ENCODE measurements at places on chromosomes 3 and 15. TPM values are rescaled to one million over a fixed set of nuclear protein-coding genes. Genes with fewer than 3 reads are reported as not detected.

GRCh38 chr3:88307666-88308065 is 157.9 kb downstream of the C3orf38 start:
- no peak for DNase-seq

DNA sequence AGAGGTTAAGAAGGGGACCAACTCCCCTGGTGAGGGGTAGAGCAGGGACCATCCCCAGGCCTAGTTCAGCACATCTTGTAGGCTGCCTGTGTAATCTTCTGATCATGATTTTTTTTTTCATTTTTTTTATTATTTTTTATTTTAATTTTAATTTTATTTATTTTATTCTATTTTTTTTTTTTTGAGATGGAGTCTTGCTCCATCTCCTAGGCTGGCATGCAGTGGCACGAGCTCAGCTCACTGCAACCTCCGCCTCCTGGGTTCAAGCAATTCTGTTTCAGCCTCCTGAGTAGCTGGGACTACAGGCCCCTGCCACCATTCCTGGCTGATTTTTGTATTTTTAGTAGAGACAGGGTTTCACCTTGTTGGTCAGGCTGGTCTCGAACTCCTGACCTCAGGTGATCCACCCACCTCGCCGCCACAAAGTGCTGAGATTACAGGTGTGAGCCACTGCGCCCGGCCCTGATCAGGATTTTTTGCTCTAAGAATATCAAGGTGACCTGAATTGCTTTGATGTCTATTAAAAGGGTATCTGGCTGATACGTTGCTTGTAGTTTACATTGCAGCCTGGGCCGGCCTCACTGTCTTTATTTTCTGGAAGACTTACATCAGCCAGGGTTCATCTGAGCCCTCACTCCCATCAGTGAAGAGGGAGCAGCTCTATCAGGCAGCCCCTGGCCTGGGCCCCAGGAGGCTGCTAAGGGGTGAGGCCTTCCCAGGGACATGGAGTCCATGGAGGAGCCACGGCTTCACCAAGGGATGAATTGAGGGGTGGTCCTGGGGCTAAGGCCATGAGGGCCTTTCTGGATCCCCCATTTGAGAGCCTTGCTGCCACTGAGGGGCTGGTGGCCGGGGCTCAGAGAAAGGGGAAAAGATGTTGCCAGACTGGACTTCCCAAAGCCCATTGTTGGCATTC is 10.7 kb downstream of the SYNM start:
- DNase-seq: no peak

The CPB1 gene
- total RNA-seq: not detected

GRCh38 chr3:195186041-195186709 is 84.8 kb downstream of the XXYLT1 start:
- DNase-seq: no peak

The SLC28A1 gene
- total RNA-seq: not detected

The CFAP161 gene
- total RNA-seq: not detected

GRCh38 chr3:159857840-159858239 is 130.8 kb upstream of the IL12A start:
- DNase-seq: no peak

DNA sequence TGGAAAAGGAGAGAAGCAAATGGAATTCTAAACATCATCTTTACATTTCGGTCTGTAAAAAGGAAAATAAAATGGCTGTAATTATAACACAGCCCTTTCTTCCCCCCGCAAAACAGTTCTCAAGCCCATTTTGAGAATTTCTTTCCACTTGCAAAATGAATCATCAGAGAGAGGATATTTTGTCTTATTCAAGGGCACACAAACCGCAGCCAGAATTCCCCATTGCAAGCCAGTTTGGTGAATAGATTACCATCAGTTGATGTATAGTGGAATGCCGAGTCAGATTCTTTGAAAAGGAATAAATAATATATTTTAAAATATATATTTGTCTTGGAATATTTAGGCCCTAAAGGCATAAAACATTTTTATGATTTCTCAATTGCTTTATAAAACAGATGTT is 420.4 kb upstream of the SEMA6D start:
- no peak for DNase-seq

DNA sequence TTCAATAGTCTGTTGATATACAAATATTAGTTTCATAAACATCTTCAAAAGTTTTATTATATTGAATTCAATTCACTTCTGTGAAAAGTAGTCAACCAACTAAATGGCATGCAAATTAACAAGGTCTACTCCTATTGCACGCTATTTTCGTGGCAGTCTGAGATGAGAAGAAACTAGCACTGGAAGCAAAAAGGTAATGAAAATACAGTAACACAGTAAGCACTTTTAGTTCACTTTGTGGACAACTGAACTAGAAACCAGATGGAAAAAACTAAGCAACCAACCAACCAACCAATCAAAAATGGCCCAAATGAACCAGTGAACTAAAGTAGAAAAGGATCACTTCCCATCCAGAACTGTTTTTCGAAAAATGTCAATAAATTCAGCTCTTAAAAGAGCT is 55.7 kb upstream of the ACTC1 start:
- no peak for DNase-seq

The UCN2 gene
- total RNA-seq: not detected

The C15orf62 gene
- total RNA-seq: 1.0 TPM

DNA sequence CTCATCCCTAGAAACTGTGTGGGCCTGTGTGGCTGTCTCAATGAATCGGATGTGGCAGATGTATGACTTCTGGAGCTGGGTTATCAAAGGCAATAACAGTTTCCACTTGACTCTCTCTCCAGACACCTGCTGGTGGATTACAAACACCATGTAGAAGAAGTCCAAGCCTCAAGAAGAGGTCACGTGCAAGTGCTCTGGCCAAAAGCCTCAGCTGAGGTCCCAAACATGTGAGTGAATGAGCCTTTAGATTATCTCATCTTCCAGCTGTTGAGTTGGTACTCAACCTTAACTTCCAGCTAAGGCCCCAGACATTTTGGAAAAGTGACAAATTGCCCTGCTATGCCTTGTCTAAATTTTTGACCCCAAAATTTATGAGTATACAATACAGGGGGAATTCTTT is 42.7 kb upstream of the IL12A start:
- no peak for DNase-seq

DNA sequence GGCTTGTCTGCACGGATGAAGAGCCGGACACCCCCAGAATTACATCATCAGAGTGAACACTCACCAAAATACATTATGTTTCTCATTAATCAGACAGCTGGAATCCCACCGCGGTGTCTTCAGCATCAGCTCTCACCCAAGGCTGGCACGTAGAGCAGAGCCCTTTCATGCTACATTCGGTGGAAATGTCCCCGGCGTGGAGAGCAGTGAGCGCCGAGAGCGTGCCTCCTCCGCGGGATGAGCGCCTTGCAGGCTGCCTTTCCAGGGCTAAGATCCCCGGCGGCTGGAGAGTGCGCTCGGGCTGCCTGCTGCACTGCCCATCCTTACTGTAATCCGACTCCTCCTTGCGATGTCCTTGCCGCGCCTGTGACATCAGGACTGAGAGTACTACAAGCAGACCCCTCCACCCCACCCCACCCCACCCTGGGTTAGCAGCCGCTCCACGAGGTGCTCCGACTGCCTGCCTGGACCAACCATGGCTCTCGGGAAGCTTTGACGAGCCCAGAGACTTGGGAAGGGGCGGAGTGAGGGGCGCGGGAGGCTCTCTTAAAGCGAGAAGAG is at the start of gene ZNF385D:
ZNF385D (minus strand) TSS at position 380 of the 561 bp plus-strand sequence; CDS start at position 86, 294 bp downstream.
- DNase-seq: no peak

DNA sequence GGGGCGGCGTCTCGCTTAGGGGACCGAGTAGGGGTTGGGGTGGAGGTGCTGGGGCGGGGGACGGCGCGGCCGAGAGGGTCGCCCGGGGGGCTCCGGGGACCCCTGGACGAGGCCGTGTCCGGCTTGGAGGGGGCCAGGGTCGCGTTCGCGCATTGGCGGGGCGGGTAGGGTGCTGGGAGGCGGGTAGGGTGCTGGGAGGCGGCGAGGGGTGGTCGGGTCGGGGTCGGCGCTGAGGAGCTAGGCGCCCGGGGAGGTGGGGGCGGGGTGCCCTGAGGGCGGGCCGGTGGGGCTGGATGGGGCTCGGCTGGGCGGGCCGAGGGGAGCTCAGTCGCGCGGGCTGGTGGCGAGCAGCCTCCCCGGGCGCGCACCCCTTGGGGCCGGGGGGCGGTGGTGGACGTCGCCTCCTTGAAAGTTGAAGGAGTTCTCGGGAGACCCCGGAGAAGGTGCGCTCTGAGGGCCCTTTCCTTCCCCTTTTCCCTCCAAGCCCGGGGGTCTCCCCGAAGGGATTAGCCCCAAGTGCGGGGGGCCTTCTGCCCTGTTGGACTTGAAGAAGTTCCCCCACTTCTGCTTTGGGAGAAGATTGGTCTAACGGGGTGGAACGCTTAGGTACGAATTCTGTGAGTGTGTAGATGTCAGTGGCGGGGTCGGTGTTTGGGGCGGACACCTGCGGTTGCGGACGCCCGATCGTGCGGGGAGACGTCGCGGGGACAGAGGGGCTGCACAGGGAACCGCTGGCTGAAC is 543 bp downstream of the MEF2A start:
- peak; percentile 25 for DNase-seq

DNA sequence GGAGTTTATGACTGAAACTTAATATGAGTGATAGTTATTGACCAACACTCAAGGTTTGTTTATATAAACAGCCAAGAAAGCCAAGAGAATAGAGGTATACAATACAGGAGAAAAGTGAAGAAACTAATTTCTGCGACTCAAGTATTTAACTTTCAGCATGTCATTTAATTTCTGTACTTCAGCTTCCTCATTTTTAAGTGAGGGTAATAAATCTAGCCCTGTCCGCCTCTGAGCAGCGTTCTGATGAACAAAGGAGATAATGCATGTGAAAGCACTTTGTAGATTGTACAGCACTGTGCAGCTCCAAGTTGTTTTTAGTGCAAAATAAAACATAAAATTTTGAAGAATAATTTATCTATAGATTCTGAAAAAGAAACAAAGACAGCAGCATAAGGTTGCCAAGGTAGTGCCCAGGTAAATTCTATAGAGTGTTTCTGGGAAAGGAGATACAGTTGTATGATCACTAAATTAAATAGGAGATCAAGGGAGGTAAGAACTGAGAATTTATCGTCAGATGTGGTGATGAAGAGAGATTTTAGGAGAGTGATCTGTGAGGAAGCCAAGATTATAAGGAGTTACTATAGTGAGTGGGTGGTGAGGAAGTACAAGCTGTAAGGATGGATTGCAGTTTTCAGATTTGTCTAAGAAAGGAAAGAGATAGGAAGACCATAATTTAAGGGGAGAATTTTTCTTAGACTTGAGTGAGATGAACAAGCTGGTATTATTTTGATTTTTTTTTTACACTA is 71.3 kb downstream of the RASA2 start:
- DNase-seq: no peak

DNA sequence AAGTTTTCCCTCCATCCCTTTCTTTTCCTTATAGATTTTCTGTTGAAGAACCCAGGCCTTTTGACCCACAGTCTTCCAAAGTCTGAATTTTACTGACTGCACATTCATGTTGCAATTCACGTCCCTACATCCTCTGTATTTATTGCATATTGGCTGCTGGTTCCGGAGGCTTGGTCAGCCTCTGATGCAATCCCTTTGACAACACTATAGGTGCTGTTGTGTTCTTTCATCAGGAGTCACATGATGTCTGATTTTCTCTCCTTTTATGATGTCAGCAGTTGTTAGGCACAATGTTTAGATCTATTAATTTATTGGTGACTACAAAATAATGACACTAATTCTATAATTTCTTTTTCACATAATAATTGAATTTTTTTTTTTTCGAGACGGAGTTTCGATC is 8.7 kb downstream of the CYP1A1 start:
- no peak for DNase-seq

GRCh38 chr15:40762919-40763800 is 708 bp upstream of the GCHFR start:
- peak; percentile 47 for DNase-seq

GRCh38 chr3:41323467-41324155 is 124.3 kb downstream of the CTNNB1 start:
- no peak for DNase-seq

GRCh38 chr3:81484520-81484919 is 276.9 kb downstream of the GBE1 start:
- DNase-seq: no peak

DNA sequence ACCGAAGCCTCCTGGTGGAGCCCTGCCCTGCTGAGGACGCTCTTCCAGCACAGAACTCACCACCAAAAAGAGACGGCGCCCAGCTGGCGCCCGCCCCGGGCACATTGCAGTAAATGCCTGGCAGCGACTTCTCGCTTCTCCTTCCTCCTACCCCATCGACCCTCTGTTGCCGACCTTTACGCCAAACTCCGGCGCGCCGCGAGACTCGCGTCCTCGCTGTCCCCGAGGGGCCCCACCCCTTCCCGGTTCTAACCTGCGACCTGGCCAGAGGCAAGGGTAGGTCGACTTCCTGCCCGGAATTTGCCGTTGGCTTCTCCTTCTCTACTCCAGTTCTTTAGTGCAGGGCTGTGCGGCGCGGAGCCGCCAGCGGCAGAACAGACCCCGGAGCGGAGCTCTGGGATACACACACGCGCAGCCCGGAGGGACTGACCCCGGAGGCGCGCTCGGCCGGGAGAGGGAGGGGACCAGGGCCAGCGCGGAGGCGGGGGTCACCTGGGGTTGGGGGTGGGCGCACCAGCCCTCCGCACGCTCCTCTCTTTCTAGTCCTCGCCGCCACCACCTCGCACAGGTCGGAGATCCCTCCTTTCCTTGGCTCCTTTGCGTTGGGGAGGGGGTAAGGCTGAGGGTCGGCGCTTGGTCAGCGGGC is 226.6 kb upstream of the AZI2 start:
- no peak for DNase-seq

DNA sequence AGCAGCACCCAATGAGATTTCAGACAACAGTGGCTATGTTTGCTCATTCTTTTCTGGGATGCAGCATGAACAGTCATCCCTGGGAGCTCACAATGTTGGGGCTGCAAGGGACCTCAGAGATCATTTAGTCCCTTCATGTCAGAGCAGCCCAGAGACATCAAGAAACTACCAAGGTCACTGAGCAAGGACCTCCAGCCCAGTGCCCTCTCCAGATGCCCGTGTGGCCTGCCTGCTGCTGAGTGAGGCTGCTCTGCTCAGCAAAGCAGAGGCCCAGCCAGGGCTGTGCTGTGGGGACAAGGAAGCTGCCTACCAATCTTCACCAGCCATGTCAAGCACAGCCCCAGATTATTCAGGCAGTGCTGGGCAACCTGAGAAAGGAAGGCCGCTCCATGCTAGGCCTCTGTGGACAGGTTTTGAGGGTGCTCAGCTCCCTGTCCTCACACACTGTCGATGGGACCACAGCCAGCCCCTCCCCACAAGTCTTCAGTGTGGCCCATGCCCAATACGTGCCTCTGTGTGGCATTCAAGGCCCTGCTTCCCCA is 99.7 kb downstream of the DAPK2 start:
- no peak for DNase-seq

- no peak for DNase-seq
Observed at GRCh38 chr15:52379395-52380106, 83.9 kb upstream of the MYO5C start.

DNA sequence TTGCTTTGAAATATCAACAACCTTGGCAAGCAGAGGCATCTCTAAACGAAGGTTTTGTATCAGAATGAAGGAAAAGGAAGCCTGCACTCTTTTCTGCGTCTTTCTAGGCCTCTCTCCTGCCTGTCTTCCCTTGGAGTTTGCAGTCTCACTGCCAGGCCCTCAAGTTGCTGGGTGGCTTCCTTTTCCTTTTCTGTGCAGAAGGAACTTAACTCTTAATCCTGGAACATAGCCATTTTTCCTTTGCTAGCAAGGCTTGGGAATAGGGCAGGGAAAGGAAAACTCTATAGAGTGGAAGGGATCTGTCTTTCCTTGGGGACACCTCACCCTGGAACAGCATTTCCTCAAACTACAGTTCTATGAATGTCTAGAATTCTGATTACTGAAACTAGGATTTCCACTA is 32.8 kb downstream of the TLNRD1 start:
- no peak for DNase-seq
